HCT116 (cell line): ENCODE measurements at places on chromosomes 2 and 18. TPM values are rescaled to one million over a fixed set of nuclear protein-coding genes. Genes with fewer than 3 reads are reported as not detected.

MBOAT2 gene
- 16.8 TPM for total RNA-seq

CRYGD gene
- not detected for total RNA-seq

KCNG2 gene
- not detected for total RNA-seq

DNA sequence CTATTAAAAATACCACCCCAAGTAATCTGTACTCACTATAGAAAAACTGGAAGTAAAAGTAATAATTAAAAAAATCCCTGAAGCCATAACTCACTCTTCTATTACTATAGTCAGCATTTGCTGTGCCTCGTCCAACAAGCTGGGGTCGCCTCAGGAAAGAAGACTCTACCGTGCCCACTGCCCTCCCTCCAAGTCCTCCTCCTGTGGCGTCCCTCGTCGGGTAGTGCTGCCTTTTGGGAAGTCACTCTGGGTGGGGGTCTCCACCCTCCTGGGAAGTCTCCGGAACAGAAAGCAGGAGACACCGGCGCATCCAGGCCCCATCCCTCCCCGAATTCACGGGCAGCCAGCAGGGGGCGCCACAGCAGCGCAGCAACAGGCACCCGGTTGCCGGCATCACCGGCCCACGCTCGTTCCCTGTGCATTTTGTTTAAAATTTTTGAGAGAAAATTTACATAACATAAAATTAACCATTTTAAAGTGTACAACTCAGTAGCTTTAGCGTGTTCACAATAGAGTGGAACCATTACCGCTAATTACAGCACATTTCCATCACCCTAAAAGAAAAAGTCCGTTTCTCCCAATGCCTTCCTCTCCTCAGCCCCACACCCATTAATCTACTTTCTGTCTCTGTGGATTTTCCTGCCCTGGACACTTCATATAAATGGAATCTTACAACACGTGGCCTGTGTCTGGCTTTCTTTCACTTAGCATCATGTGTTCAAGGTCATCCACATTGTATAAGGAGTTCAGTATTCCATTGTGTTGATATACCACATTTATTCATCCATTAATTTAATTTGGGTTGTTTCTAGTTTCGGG is 62.2 kb downstream of the ADNP2 start:
- no peak for DNase-seq

- DNase-seq: no peak
Measured at GRCh38 chr2:105924271-105924670, 179.6 kb downstream of the NCK2 start.

GRCh38 chr2:59857109-59857508 is 696.3 kb downstream of the BCL11A start:
- DNase-seq: no peak

GRCh38 chr2:209787416-209787815 is 15.8 kb downstream of the UNC80 start:
- DNase-seq: no peak

DNA sequence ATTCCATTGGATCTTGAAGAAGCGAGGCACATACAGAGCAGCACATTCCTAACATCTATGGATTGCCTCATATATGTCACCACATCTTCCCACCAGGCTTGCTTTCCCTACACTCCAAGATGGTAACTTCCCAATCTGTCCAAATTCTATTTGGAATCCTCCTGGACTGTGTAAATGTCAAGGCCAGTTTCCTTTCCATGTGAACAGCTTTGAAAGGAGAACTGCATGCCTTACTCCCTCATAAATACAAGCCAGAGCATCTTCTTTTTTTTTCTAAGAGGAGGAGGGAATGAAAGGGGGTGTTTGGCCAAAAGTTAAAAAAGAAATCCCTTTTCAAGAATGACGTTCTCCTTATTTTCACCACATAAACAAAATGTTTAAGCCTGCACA is 103.8 kb upstream of the OSR1 start:
- DNase-seq: no peak

DNA sequence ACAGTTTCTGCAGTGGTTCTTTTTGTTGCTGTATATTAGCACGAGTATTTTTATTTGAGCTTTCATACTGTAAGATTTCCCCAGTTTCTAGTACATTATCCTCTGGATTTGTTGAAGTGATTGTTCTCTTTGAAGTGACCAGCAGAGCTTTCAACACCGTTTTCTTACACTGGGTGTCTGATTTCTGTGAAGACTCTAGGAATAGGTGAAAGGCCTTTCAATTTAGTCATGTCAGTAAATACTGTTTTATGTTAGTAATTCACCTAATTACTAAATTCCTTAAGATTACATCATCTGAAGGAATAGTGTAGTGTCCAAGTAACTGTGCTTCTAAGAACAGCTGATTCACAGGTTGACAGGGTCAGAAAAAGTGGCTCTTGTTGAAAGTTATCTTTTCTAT is 2.3 kb downstream of the PPM1B start:
- peak; percentile 44 for DNase-seq

- no peak for DNase-seq
Measured at GRCh38 chr2:121417826-121418225, 112.9 kb upstream of the RNU4ATAC start.

- DNase-seq: no peak
Measured at GRCh38 chr18:42915299-42915698, 200.2 kb downstream of the RIT2 start.
